ENCODE measurements at places on chromosomes 13 and 19.

DNA sequence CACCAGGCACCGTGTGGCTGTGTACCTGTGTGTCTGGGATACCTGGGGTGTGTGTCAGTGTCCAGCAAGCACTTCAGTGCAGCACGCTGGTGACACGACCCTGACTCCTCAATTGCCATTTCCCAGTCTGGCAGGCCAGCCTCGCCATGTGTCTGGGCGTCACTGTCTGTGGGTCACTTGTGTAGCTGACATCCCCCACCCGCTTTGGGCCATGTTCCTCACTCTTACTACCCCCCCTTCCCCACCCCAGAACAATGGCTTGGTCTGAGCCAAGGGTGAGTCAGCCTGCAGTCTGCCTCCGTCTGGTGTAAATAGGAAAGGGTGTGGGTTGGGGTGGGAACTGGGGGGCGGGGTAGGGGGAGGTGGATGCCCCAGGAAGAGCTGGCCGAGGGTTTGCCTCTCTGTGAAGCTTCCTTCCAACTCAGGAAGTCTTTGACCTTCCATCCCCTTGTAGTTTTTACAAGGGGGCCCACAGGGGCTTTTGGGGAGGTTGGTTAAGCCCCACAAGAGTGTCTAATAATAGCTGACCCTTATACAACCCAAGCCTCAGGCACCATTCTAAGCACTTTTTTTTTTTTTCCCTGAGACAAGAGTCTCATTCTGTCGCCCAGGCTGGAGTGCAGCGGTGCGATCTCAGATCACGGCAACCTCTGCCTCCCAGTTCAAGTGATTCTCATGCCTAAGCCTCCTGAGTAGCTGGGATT lies 17.6 kb downstream of the NOVA2 start:
- DNase-seq: no peak

DNA sequence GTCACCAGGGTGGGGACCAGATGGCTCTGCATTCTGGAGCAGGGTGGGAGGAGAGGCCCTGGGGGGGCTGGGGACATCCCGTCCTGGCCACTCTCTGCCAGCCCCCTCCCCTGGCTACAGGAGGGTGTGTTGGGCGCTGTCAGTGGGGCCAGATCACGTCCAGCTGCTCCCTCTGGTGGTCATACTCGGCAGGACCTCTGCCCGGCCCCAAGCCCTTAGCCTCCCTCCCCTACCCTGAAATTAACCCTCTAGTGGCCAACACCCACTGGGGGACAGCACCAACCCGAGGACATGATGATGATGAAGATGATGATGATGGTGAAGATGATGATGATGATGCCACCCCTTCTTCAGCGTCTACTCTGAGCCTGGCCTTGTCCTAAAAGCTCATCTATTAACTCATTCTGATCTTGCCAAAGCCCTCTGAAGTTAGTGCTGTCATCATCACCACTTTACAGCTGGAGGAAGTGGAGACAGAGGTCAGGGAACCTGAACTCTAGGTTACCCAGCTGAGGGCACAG lies 590 bp upstream of the LGI4 start:
- no peak for DNase-seq

GRCh38 chr19:19434483-19435045 lies 29.1 kb downstream of the GATAD2A start:
- no peak for DNase-seq

- no peak for DNase-seq
Measured at GRCh38 chr13:59885076-59885475, 278.7 kb downstream of the DIAPH3 start.

DNA sequence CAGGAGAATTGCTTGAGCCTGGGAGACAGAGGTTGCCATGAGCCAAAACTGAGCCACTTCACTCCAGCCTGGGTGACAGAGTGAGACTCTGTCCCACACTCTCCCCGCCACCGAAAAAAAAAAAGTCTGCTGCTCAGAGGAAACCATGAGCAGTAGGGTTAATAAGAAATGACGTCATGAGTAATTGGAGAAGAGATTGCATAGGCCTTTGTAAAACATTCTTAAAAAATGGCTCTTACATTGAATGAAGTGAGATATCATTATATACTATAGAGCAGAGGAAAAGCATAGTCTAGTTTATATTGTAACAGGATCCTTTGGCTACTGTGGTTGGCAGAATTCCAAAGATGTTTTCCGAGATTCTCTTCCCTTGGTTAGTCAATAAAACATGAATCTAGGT lies 228.2 kb downstream of the PCDH20 start:
- DNase-seq: no peak

- DNase-seq: no peak
Measured at GRCh38 chr13:37747071-37747612, 122.4 kb downstream of the TRPC4 start.

- DNase-seq: no peak
Measured at GRCh38 chr19:30359936-30360335, 12.2 kb upstream of the ZNF536 start.
